Right kidney (tissue), 9 donors: ENCODE measurements at places on chromosomes 4 and X.

DNA sequence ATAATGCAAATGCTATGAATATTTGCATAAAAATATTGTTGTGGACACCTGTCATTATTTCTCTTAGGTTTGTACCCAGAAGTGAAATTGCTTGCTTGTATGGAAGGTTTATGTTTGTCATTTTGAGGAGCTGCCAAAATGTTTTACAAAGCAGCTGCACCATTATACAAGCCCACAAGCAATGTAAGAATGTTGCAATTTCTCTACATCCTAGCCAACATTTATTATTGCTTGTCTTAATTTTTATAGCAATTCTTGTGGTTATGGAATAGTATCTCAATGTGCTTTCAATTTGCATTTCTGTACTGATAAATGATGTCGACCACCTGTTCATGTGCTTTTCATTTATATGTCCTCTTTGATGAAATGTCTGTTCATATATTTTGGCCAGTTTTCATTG, 18.7 kb upstream of the RBMX start:
- no peak for DNase-seq

GRCh38 chr4:34250562-34250961, 1993.8 kb downstream of the ARAP2 start:
- DNase-seq: no peak

DNA sequence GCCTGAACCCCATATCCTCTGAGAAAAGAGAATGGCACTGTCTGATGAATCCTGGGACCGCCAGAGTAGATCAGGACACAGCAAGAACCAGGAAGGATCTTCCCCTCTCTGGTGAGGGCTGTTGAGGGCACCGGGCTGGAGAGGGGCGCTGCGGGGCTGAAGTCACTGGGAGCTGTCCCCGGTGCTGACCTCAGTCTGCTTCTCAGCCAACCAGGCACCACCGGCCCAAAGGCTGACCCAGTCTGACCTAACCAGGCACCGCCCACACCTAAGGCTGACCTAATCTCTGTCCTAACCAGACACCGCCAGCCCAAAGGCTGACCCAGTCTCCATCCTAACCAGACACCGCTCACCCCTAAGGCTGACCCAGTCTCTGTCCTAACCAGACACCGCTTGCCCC, 82.8 kb downstream of the CPZ start:
- peak; percentile 47 for DNase-seq

DNA sequence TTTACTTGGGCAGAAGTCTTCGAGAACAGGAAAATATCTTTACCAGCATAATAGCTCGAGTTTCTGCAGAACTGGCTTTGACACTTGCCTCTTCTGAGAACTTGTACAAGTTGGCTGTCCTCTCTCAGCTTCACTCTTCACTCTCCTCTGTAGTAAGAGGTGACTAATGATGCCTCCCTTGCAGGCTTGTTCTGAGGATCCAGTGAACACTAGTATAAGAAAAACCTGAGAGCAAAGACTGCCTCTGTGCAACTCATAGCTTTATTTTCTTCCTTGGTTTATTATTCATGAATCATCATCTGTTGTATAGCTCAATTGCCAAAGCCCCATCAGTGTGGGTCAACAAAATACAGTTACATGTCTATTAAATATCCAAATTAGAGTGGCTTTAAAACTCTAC, 266.7 kb upstream of the CLNK start:
- no peak for DNase-seq

- DNase-seq: no peak
Measured at GRCh38 chrX:133776072-133776471, 209.3 kb downstream of the GPC3 start.

DNA sequence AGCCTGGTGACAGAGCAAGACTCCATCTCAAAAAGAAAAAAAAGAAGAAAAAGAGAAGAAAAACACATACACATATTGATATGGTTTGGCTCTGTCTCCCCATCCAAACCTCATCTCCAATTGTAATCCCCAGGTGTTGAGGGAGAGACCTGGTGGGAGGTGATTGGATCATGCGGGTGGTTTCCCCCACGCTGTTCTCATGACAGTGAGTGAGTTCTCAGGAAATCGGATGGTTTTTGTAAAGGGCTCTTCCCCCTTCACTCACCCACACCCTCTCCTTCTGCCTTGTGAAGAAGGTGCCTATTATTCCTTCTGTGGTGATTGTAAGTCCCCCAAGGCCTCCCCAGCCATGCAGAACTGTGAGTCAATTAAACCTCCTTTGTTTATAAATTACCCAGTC, 68.4 kb downstream of the LDB2 start:
- DNase-seq: no peak

DNA sequence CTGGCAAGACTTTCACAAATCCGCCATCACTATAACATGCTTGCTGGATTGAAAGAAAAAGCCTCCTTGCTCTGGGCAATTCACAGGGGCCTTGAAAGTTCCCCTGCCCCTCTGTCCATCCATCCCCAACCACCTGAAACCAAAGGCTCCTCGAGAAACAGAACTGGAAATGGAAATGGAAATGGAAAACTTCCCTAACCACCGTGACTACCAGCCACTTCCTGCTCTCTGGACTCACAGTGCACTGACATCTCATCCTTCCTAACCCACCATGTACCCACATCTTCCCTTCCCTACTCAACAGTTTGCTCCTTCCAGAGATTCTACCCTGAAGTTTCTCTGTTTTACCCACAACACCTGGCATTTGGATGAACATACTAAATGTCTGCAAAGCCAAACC, 603.6 kb upstream of the DIPK2B start:
- DNase-seq: no peak

GRCh38 chr4:78565971-78566372, 14.4 kb downstream of the ANXA3 start:
- no peak for DNase-seq

- no peak for DNase-seq
Measured at GRCh38 chrX:48782795-48783194, 3.6 kb upstream of the GATA1 start.

DNA sequence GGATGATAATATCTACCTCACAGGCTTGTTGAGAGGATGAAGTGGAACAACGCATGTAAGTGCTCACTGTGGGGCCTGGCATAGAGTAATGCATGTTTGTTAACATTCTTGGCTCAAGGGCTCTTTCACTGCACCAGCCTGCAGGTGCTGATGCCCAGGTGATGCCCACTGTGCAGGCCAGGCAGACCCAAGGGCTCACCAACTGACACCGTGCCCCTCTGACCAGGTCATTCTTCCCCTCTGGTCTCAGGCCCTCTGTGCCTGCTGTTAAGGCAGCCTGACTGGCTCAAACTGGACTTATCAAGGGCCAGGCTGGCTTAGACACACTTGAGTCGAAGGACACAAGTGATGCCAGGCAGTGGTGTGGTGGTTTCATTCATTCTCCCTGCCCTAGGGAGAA, 90.5 kb downstream of the PJA1 start:
- no peak for DNase-seq

DNA sequence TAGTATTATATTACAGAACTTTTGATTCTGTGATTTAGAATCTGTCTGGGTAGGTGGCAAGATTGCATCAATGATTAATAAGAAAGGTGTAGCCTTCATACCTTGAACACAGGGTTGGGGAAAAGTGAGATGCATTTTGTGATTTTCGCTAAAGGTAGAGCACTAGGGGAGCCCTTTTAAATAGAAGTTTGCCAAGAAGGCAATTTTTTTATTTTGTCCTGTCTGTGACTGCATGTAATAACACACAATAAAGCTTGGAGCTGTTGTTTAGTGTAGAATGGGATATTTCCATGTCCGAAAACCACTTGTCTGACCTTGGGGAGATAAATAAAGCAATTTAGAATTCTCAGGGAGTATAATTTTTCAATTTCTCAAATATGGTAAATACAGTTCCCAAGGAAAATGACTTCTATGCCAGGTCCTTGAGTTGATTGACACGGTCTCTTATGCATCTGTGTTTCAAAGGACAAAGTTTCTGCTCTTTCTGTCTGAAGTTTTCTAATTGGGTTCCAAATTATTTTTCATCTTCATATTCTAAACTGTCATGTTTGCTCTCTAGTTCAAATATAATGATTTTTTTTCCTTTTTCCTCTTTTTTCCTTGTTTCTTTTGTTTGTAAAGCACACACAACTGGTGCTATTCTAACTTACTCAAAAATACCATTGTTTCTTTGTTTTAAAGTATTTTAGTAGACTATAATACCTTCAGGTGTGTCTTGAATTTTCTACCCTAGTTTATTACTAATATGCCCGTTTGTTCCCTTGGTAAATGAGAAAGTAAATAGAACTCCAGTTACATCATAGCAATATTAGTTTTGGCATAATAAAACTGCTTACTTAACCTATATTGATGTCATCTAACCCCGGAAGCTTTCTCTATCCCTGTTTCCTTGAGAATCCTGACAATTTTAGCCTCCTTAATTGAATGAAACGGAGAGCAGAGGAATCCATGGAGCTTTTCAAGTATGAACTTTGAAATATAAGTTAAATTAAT, 87.8 kb upstream of the BMPR1B start:
- DNase-seq: no peak

DNA sequence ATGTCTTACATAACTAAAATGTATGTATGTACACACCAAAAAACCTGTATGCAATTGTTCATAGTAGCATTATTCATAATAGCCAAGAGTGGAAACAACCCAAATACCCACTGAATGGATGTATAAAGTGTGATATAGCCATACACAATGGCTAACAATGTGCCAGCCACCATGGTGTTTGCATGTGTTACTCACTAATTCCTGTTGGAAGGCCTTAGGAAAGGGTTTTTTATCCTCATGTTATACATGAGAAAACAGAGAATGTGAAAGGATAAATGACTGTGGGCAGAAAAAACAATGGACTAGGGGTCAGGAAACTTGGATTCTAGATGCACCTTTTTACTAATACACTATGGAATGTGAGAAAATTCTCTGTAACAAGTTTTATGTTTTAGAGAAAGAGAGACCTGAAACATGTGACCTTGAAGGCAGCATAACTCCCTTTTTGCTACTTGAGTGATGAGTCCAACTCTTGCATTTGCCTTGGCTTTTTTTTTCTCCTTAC, 55.7 kb downstream of the TIGD2 start:
- no peak for DNase-seq

- no peak for DNase-seq
Measured at GRCh38 chr4:34170946-34171345, 2073.4 kb downstream of the ARAP2 start.

DNA sequence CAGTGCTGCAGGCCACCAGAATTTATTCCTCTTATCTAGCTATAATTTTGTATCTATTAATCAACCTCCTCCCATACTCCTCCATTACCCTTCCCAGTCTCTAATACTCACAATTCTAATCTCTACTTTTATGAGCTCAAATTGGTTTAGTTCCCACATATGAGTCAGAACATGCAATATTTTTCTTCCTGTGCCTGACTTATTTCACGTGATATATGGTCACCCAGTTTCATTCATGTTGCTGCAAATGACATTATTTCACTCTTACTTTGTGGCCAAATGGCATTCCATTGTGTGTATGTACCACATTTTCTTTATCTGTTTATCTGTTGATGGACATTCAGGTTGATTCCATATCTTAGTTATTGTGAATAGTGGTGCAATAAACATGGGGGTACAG, 483.5 kb downstream of the ACTRT1 start:
- no peak for DNase-seq

- DNase-seq: no peak
Measured at GRCh38 chr4:9866931-9867330, 85.5 kb downstream of the DRD5 start.

GRCh38 chr4:41079881-41080560, 134.3 kb downstream of the APBB2 start:
- DNase-seq: no peak

DNA sequence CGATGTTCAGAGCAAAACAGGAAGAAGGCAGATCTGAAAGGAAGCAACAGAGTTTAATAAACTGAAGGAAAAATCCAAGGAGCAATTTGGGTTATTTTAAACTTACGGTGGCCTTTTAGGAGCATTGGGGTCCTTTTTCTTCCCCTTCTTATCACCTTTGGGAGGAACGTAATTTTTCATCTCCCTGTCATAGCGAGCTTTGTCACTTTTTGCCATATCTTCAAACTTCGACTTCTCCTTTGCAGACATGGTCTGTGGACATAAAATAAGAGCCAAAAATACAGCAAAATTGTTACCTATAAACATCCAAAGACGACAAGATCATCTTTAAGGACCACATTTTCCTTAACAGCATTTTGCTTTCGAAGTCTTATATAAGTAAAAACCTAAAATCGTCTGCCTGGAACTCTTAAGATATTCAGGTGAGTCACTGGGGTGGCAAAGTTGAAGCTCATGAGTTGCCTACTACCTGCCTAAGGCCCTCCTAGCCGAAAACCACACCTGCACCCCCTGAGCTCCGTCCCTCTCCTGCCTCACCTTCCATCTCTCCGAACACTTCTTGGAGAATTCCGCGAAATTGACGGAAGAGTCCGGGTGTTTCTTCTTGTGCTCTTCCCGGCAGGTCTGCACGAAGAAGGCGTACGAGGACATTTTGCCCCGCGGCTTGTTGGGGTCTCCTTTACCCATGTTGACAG, 1.0 kb downstream of the HMGB2 start:
- DNase-seq: peak; percentile 68

DNA sequence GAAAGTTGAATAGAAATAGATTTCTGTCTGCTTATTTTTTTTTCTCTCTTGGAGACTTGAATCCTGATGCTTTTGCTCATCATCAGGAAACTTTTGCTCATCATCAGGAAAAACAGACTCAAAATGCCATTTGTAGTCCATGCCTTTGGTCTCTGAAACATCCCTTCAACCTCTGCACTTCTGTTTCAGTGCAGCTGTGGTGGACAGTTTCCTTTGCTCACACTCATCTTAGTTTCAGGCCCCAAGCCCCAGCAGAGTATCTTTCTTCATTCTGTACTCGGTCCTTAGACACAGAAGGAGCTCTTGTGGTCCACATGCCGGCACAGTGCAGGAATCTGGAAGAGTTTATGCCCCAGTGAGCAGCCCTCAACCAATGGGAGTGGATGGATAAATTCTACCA, 337.9 kb downstream of the PPP3CA start:
- no peak for DNase-seq
